Omental fat pad (tissue), 4 donors: ENCODE measurements at places on chromosomes 1 and 21.

GRCh38 chr1:201017828-201018163 lies 5.7 kb downstream of the KIF21B start:
- no peak for DNase-seq

- no peak for DNase-seq
Measured at GRCh38 chr1:26890467-26890796, 349 bp upstream of the GPN2 start.

GRCh38 chr1:110879758-110880606 lies 7.0 kb downstream of the CD53 start:
- DNase-seq, result no peak

- DNase-seq, result no peak
Measured at GRCh38 chr1:90717665-90718410, 736 bp upstream of the BARHL2 start.

DNA sequence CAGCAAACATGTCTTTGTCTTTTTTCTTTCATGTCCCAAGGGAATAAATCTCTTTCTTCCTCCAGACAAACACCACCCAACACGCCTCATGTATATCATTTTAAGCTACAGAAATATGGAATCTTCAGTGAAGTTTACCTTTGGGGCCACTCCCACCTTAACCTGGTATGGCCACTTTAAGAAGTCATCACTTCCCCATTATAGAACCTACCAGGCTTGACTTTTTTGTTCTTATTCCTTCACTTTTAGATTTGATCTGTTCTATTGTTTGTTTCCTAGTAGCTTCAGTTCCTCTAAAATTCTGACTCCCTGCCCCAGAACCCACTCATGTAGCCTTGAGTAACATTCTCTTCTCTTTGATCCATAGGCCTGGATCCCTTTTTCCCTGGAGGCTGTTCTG lies 226.3 kb downstream of the HLX start:
- no peak for DNase-seq

DNA sequence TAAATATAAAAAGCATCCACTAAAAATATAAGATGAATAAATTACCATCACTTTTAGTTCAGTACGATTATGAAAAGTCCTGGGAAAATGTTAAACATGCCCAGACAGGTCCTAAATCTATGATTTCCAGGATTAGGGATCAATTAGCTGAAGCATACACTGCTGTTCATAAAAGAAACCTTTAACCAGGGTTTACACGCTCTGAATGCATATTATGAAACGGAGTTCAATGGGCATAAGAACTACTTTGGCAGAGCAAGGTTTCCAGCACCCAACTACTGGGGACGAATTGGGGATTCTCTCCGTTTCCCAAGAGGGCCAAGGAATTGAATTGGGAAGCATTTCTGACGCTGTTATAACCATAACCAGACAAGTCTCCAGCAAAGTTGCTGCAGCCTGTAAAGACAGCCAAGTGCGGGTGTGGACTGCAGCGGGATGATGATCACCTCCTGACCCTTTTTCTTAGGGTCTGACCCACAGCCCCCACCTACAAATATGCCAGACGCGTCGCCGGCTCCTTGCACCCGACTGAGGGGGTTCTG lies 1.6 kb downstream of the SLC30A1 start:
- no peak for DNase-seq

DNA sequence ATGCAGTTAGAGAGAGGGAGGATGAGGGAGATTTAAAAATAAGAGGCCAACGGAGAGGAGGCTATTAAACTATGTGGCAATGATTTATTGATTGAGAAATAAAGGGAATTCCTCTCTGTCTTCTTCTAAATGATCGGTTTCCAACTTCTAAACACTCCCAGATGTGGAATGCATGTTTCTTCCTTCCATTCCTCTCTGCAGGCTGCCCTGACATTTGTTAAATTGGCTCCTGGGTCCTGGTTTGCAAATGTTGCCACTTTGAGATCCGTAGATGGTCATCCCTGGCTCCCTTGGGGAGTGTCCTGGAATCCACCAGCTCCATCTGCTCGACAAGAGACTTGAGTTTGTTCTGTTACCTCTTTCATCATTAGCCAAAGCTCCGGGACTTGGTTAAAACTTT lies 10.3 kb upstream of the C1orf198 start:
- DNase-seq, result no peak

GRCh38 chr1:28835237-28835650 lies 23.3 kb downstream of the OPRD1 start:
- DNase-seq, result no peak

- DNase-seq, result no peak
Measured at GRCh38 chr21:33949516-33950430, 34.2 kb upstream of the ATP5PO start.

DNA sequence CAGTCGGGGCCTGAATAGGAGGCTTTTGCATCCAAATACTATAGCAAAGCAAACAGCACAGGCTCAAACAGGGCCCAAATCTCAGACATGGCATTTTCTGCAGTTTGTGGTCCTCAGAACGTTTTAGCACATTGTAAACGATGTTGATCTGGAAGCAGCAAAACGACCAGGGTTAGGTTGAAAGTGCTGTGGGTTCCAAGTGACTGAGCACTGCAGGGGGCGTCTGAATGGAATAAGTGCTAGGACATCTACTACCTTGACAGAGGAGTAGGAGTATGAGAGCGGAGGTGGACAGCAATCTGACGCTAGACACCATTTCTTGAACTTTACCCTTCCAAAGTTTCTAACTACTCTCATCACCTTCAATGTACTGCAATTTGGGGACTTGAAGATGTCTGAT lies 214.9 kb downstream of the BARHL2 start:
- no peak for DNase-seq

DNA sequence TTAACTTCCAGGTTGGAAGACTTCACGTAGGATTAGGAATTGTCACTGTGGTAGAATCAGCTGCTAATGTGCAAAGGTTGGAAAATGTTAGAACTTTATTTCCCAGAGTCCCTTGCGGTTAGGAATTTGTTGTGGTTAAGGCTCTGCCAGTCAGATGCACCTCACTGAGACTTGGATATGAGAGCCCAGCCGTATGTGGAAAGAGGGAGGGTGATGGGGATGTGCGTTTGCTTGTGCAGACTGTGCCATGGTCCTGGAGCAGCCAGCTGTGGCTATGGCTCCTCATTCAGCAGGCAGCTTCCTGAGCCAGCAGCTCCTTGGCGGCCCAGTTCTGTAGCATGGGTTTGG lies 12.5 kb downstream of the S100A10 start:
- DNase-seq, result no peak

DNA sequence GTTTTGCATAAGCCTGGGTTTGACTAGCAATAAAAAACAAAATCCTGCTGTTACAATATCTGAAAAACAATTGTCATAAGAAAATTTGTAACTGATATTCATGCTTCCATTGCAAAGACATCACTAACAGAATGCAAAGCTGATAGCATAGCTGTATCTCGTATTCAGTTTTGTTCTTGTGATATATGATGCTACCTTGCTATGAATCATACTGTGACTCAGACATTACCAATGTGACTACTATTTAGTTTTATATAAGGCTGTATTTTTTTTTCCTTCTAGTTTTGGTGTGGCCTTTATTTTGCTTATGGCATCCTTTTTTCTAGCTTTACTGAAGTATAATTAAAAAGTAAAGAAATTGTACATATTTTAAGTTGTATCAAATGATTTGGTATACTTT lies 1381.8 kb downstream of the MRPL39 start:
- no peak for DNase-seq

- DNase-seq, result no peak
Measured at GRCh38 chr1:38758820-38759219, 100.8 kb downstream of the RRAGC start.

- DNase-seq, result no peak
Measured at GRCh38 chr1:12078938-12079861, 16.1 kb downstream of the TNFRSF8 start.

GRCh38 chr1:234970401-234970730 lies 158.3 kb downstream of the TOMM20 start:
- DNase-seq, result no peak
